Stomach (tissue), 19 donors: ENCODE measurements at places on chromosomes 4 and X.

- DNase-seq = no peak
These were observed 121.7 kb upstream of the HAND2 start for GRCh38 chr4:173651651-173652282.

- DNase-seq = no peak
These were observed 103.4 kb downstream of the MFAP3L start for GRCh38 chr4:169922632-169923276.

DNA sequence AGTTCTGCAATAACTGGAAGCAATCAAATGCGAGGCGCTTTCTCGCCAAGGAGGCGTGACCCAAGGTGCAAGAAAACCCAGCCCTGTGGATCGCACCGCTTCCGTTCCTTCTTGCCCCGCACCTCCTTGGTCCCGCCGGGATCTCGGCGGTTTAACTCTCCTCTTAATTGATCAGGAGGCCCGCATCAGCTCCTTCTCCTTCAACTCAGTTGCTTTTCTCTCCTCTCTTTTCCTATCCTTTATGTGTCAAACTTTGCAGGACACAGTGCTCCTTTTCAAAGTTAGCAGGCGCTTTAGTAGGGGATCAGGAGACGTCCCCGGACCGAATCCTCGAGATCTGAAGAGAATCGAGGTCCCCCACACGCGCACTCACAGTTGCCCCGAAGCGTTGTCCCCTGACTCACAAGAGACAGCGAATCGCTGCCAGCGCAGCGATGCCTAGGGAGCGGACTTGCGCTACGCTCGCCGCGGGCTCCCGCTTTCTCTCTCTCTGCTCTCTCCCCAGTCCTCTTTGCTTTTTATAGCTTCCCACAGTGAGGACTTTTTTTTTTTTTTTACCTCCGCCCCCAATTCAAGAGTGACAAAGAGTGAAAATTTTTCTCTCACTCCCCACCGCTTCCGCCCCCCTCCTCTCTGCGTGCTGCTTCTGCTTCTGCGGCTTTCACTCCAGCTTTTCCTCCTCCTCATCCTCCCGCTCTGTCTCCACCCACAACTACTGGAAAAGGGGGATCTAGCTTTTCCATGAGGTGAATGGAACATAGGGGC is at the start of gene DKK2:
TSS of gene DKK2 (minus strand) at position 495 of the 765 bp plus-strand sequence. CDS start 722 bp downstream, outside the sequence.
- DNase-seq = no peak

DNA sequence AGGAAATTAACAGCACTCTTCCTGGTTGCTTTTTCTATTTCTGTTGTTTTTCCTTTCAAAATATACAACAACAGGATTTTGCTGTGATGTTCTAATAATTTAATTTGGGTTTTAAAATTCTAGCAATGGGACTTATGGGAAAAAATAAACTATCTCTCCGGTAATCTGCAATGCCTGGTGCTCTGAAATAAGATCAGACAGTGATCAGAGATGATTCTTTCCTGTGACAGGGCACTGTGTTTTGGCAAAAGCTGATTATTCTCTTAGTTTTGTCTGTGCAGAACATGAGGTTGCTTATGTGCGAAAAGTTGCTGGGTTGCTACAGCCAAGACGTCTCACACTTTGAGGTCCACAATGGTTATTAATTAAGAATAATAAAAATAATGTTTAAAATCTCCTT is 291.7 kb downstream of the FBXO8 start:
- no peak for DNase-seq

GRCh38 chrX:133546441-133546840 is 131.2 kb upstream of the GPC4 start:
- DNase-seq = no peak

- no peak for DNase-seq
These were observed 13.5 kb upstream of the SPP1 start for GRCh38 chr4:87961993-87962392.

DNA sequence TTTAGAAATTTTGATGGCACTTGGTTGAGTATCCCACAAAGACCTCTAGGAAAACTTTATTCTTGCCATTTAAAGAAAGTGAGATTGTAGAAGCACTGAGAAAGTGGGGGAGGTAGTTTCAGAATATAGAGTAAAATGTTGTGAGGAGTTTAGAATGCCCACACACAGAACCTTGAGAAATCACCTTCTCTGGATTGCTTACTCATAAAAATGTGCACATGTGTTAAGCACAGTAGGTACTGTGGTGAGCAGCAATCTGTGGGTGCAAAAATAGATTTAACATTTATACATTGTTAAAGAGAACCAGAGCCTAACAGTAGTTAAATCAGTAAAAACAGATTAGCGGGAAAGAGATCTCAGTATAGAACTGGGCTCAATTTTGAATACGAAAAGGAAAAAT is 201.2 kb upstream of the NWD2 start:
- no peak for DNase-seq

DNA sequence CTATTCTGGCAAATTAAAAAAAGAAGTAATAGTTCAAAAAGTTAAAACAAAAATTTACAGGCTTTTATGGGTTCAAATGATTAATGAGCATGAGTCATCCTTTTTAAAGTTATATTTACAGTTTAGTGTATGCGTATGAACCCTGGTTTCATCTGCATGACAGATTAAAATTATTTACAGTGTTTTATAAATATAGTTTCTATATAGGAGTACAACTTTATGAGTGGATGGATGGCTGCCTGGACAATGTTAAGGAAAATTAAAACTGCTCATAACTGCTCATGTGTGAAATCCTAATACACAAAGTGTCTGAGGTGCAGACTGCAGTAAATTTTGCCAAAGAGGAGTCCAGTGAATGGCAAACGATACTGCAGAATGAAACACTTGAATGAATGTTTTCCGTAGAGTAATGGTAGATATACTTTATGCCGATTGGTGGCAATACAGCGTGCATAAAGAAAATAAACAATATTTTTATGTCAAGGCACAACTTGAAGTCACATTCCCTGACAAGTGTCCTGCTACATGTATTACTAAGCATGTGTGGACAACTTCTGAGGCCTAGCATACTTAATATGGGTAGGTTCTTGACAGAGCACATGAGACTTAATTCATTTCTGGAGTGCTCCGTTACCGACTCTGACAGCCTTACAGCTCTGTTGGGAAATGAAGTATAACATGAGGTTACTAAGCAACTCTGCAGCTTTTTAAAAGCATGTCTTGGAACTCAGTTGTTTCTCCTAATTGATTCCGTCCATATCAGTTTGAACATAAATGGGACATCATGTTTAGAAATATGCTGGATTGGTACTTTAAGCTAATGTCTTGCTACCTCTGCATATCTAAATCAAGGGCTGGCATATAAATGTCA is 985.6 kb upstream of the PCDH7 start:
- DNase-seq = peak; percentile 64

DNA sequence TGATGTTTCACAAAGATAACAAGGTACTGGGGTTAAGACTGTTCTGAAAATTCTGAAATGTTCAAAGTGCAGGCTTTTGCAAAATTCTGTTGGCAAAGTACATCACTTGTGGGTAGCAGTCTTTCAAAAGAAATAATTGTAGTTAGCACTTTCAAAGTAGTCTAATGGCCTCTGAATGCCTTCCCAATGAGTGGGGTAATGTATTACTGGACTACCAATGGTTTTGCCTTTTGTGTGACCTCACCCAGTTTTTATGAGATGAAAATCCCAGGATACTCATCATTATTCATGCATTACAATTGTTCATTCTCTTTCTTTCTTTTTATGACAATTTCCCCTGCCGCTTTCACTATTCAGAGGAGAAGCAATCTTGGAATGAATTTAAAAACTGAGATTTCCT is 686.1 kb downstream of the GLUD2 start:
- DNase-seq = no peak

- DNase-seq = peak; percentile 10
These were observed 29.1 kb upstream of the BANK1 start for GRCh38 chr4:101761405-101761804.

- no peak for DNase-seq
These were observed 55.8 kb downstream of the POLR2B start for GRCh38 chr4:57034520-57034919.

DNA sequence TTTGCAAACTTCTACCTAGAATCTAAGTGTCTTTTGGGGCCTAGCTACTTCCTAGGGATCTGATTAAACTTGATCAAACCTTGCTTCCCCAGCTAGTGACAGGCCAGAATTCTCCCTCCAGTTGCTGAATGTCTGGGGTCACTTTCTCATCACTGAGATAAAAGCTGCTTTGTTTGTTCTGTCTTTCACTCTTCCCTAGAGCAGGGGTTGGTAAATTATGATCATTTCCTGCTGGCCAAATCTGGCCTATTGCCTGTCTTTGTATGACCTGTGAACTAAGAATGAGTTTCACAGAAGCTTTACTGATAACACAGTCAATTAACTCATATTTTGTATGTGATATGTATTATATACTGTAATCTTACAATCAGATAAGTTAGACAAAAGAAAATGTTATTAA is 157.8 kb upstream of the AADAT start:
- no peak for DNase-seq

GRCh38 chr4:8164194-8164565 is 5.6 kb upstream of the ABLIM2 start:
- DNase-seq = peak; percentile 36

DNA sequence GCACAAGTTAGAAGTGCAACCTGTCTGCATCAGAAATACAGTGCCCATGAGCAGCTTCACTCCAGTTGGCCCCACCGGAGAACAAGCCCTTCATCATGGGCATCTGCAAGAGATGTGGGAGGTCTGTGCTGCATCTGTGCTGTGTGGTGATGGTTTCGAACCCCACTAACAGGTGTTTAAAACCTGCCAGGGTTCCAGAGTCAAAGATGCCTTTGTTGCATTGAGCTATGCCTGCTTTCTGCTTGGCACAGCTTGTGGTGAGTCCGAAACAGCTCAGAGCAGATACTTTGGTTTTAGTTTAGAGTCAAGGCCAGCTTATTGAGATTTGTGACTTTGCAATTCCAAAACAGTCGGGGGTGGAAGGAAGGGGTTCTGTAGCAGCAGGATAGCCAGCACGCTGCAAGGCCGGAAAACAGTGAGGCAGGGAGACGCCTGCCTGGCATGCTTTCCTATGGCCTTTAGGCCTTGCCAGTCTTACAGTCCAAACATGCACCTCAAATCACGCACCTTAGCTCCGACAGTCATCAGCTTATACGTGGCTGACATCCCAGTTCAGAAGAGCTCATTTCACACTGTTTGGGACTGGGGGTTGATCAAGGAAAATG is 21.8 kb downstream of the MAGEA9 start:
- no peak for DNase-seq

GRCh38 chr4:79913581-79913980 is 159.4 kb downstream of the ANTXR2 start:
- no peak for DNase-seq

- DNase-seq = no peak
These were observed 703.5 kb downstream of the PDHA2 start for GRCh38 chr4:96543346-96543745.

- DNase-seq = peak; percentile 79
These were observed 70.9 kb downstream of the INTS12 start for GRCh38 chr4:105637408-105638176.

DNA sequence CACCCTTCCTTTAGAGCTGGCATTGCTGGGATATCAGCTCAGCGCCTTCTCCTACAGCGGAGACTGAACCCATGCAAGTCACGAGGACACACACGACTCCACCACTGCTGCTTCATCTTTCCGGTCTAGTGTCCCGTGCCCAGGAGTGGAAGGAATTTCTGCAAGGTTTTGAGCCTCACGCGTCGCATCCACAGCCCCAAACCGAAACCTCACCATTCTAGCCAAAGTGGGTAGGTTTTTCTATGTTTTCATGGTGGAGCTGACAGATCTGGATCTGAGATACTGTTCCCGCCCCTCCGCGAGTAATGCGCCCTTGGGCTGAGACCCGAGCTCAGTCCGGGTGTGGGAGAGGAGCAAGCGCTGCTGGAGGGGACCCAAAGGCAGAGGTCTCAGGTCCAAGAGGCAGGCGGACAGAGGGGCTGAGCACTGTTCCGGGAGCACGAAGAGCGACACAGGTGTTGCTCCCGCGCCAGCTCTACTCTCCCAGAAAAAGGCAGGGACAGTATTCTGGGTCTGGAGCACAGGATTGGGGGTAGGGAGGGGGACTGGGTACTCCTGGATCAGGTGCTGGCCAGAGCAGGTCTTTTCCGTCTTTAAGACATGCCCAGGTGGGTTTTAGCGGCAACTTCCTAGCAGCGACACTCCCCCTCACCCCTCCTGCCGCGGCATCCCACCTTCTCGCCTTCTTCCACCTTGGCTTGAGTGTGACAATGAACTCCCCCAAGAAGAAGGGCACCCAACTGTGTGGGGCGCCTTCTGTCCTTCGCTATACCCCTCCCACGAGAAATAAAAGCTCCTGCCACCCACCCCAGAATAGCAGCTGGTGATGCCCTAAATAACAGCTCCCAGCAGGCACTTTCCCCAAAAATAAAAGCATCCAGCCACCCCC is 1.8 kb downstream of the EPHA5 start:
- DNase-seq = peak; percentile 53
